ENCODE measurements at places on chromosomes 1 and 21.

- DNase-seq = no peak
These were observed 189.8 kb downstream of the GRIK1 start for GRCh38 chr21:29749957-29750356.

DNA sequence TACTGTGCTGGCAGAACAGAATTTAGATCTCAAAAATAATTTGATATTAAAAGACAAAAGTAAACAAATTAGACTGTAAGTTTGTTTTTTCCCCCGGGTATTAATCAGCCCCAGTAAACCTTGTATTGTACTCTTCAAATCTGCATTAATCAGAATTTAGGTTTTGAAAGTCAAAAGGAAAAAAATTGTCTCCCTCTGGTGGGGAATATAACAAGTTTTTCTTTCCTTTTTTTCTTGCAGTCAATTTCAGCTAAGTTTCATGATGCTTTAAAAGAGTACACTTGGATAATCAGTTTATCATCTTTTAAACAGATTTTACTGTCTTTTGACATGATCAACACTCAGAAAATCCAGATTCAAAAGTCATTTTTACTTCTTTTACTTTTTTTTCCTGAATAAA, 134.5 kb upstream of the PKN2 start:
- DNase-seq = no peak

DNA sequence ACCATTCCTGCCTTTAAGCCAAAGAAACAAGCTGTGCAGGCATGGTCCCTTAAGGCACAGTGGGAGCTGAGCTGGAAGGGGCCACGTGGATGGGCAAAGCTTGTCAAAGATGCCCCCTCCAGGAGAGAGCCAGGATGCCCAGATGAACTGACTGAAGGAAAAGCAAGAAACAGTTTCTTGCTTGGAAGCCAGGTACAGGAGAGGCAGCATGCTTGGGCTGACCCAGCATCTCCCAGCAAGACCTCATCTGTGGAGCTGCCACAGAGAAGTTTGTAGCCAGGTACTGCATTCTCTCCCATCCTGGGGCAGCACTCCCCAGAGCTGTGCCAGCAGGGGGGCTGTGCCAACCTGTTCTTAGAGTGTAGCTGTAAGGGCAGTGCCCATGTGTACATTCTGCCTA, 1.3 kb upstream of the SLC50A1 start:
- DNase-seq = no peak

GRCh38 chr1:219324629-219325367, 151.1 kb downstream of the LYPLAL1 start:
- no peak for DNase-seq

DNA sequence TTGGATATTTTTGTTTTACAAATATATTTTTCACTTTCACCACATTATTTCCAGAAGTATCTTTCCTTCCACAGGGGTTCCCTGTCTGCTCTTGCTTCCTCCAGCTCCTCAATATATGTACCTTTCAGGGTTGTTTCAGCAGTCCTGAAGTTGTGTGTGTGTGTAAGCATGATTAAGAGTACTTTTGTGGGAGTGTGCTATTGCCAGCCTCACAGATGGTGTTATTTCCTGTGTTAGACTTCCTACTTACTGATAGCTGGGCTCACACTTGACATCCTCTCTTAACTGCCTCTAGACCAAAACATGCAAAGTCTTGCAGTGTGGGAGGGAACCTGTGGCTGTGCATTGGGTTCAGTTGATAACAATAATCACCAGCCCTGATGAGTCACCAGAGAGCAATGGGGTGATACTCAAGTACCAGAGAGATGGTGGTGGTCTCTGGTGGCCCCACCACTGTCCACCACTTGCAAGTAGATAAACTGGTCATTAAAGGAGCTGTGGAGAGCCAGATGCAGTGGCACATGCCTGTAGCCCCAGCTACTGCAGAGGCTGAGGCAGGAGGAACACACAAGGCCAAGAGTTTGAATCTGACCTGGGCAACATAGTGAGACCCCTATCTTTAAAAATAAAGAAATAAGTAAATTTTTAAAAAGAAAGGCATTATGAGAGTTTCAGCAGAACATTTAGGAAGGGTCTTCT, 126.7 kb downstream of the NR5A2 start:
- peak; percentile 11 for DNase-seq

GRCh38 chr1:220876511-220877376, 2.5 kb upstream of the HLX start:
- no peak for DNase-seq

DNA sequence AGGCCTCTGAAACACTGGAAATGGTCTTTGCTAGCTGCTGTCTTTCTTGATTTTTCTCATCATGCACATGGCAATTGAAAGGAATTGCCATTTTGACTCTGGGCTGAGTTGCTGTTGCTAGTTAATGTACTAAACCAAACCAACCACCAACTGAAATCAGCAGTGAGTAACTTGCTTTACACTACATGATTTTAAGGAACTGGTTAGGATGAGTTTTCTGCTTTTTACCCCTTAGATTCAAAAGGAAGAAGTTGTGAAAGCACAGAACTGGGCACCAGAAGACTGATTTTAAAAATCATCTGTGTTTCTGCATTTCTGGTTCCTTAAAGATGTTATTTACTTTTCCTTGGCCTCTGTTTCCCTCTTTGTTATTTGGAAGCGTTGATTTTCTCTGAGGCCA, 361.9 kb downstream of the HLX start:
- no peak for DNase-seq
